Anterior cingulate cortex (tissue), 58 donors: ENCODE measurements at places on chromosomes 3 and 15.

DNA sequence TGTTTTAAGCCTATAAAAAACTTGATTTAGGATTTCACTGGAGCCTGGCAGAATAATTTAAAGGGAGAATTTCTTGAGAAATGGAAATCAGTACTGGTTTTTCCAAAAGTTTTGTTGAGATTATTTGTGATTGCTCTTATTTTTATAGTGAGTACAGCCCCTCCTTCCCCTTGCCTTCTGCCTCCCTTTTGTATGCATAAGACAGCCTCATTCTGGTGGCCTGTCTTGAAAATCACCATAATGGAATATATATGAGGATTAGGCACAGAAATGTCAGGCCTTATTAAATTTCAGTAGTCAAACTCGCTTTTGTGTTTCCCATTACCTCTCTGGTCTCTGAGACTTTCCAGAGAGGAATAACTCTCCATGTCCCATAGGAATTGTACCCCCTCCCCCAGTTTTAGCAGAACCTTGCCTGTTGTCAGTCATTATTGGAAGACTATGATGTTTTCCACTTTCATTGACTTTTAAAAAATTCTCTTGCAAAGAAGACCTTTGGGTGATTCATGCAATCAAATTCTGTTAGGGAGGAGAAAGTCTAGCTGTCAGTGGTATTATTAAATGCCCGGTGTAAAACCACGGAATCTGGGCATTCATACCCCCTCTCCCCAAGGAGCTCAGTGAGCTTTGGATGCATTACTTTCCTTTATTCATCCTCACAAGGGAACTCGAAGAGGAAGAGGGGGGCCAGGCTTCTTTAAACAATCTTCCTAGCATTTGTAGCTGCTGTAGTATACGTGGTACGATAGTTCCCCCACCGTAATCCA, 171.6 kb upstream of the TSC22D2 start:
- DNase-seq, result no peak

DNA sequence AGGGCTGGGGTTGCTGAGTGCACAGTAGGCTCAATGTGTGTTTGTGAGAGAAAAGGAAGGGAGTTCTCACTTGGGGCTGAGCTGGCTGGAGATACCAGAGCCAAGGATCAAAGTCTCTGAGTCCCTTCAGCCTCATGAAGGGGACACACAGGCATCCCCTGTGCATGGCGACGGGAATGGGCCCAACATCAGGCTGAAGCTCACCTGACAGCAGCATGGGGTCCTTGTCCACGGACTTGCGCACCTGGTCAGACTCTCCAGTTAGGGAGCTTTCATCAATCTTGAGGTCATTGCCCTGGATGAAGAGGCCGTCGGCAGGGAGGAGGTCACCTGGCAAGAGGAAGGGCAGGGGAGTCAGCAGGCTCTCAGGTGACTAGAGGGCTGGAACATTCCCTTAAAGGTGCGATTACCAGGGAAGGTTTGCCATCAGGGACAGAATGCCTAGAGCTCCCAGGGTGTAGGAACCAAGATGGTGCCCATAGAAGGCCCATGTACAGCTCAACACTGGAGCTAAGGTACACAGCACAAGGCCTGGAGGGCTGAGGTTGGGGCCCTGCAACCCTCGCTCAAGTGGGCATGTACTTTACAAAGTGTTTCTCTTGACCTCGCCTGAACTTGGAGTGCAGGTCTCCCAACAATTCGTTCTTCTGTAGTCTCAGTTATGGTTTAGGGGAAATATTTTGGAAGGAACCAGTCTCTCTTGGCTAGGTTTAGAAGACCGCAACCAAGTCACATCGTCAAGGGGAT, 80.0 kb upstream of the SEC13 start:
- DNase-seq, result no peak

DNA sequence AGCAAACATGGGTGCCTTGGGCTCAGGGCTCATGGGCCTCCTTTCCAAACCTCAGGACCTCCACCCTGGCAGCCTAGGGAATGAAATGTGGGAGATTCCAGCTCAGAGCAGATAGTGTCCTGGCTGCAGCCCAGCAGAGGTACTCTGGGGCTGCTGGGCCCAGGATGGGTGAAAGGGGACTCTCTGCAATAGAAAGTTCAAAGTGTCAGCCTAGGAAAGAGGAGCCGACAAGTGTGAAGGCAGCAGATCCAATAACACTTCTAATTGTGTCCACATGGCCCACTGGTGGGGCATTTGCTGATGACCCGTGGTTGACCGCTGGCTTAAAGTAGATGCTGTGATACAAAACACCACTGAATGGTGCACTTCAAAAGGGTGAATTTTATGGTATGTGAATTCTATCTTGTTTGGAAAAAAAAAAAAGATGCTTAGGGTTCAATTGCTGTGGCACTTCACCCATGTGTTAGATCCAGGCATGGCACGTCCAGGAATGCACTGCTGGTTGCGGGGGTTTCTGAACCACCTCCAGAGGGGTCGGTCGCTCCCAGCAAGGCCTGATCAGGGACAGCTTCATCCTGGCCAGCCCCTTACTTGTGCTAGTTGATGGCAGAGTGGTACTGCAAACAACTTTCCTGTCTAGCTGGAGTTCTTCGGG, 20.9 kb downstream of the AMOTL2 start:
- DNase-seq, result no peak

- no peak for DNase-seq
Measured at GRCh38 chr3:24311881-24312280, 182.8 kb downstream of the THRB start.

DNA sequence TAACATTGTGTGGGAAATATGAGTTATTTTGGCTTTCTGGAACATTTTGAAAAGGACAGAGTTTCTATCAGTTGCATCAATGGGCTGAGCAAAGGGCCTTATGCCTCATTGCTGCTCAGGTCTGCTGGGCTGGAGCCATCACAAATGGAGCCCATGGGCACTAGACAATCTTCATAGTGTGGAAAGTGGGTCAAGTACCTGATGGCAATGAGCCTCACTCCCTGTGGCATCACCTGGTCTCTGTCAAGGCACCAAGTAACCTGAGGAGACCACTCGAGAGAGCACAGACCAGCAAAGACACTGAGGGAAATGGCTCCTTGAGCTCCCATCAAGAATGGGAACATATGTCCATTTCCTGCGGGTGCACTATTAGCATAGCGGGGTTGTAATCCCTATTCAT, 96.7 kb upstream of the PPP2R3A start:
- DNase-seq, result no peak

- no peak for DNase-seq
Measured at GRCh38 chr15:58605931-58606530, 143.5 kb downstream of the ADAM10 start.

- DNase-seq, result no peak
Measured at GRCh38 chr3:182802413-182803390, 9.4 kb downstream of the ATP11B start.

DNA sequence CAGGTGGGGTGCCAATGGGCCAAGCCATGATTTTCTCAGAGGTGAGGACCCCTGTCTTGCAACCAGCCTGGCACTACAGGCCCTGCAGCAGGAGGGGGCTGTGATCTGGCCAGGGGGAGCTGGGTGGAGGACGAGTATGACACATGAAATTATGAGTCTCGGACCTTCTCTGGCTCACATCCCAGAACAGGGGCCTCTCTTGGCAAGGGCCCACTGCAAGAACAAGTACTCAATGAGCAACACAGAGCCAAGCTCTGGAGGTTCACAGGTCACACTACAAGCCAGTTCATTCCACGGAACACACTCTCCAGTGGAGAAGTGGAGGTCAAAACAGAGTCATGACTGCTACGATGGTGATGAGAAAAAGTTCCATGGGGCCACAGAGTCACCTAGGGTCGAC, 28.3 kb downstream of the CCDC32 start:
- no peak for DNase-seq

DNA sequence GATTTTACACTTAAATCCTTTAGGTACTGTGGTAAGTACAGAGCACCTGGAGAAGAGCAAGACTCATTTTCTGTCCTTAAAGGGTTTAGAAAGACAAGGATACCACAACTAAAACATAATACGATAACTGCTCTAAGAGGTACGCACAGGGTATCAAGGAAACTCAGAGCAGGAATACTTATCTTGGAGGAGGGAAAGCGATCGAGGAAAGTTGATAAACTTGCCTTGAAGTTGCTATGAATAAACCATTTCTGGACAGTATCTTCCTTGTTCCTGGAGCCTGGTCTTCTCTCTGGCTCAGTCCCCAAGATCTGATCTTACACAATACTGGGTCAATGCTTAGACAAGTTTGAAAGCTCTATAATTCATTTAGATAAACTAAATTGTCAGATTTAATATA, 17.6 kb upstream of the GATM start:
- DNase-seq, result no peak
